Activated T-cell treated with anti-CD3 and anti-CD28 coated beads, Interleukin-2, amount 50 U/mL, for 4 hours (primary cell): ENCODE measurements at places on chromosomes 4 and X. TPM values are rescaled to one million over a fixed set of nuclear protein-coding genes. Genes with fewer than 3 reads are reported as not detected.

The FRYL gene
- 45.1 TPM for total RNA-seq

- no peak for DNase-seq
Observed at GRCh38 chrX:110143454-110144210, 140.7 kb downstream of the TMEM164 start.

DNA sequence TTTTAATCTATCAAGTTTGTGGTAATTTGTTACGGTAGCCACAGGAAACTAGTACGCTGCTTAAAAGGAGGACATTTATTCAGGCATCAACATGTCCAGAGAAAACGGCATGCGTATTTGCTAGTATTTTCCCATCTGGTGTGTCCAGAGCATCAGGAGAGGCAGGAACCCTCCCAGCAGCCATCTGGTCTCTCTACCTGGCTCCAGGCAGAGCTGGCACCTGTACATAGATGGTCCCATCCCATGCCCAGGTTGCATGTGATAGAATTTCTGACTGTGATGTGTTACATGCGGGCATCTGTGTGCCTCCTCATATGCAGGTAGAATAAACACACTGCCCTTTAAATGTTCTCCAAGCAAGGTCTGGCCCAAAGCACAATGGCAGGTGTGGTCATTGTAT lies 57.9 kb upstream of the PAGE1 start:
- DNase-seq: no peak

DNA sequence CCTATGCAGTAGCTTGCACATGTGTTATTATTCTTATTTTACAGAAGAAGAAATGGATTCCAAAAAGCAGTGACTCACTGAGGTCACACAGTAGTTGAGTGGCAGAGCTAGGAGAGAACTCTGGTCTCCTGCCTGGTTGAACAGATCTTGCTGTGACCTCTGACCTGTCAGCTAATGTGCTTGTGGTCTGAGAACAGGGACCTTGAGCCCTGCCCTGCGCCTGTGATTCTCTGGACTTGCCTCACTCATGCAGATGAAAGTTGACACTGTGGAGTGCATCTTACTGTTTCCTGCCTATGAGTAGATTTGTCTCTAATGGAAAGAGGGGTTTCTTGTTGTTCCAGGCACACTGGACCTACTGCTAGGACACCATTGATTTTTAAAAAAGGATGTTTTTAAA lies 32.3 kb downstream of the ETNPPL start:
- no peak for DNase-seq

GRCh38 chr4:51890760-51891159 lies 47.8 kb downstream of the DCUN1D4 start:
- DNase-seq: no peak

The GJB1 gene
- total RNA-seq: not detected

- DNase-seq: no peak
Observed at GRCh38 chr4:7032596-7032995, 10.6 kb upstream of the TADA2B start.

DNA sequence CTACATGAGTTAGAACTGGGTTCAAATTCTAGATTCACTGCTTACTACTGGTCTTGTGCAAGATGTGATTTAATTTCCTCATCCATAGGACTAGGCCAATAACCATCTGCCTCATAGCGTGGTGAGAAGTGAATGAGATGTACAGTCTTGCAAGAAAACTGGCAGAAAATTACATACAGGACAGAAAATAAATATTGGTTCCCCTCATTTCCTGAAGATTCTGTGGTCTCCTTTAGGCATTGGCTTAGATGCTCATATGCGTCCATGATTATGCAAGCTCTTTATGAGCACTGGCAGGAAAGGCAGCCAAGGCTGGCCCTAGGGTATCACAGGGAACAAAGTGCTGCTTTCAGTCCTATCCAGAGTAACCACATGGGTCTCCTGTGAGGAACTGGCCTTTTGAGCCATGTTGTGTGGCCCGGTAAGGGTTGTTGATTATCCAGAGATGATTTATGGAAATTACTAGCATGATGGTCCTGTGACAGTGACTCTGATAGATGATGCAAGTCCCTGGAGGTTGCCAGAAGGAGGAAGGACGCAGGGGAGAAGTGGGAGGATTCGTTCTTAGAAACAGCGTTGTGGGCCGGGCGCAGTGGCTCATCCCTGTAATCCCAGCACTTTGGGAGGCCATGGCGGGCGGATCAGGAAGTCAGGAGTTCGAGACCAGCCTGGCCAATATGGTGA lies 9.9 kb upstream of the MOB1B start:
- DNase-seq: no peak

The BCOR gene
- 54.5 TPM for total RNA-seq

- DNase-seq: no peak
Observed at GRCh38 chr4:56271131-56271530, 116.2 kb downstream of the AASDH start.

DNA sequence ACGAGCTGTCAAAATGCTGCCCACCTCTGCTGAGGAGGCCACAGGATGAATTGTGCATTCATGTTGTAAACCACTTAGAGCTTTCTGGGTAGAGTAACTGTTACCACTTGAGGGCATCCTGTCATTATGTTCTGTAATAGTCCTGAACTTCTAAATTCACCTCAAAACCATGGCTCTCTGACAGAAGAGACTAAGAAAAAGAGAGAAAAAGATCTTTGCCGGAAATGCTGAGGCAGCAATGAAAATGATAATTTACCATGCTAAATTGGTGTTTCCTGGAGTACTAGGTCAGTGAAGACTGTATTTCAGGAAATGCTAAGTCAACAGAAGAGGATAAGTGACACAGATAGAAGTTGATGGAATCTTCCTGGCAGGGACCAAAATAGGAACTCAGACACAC lies 942.3 kb upstream of the SLIT2 start:
- DNase-seq: no peak

GRCh38 chr4:2598511-2599303 lies 62.3 kb downstream of the FAM193A start:
- DNase-seq: no peak

The DNAAF6 gene
- not detected for total RNA-seq

- DNase-seq: no peak
Observed at GRCh38 chrX:37883196-37883595, 35.8 kb upstream of the DYNLT3 start.

GRCh38 chr4:42710761-42711160 lies 53.9 kb upstream of the ATP8A1 start:
- no peak for DNase-seq

DNA sequence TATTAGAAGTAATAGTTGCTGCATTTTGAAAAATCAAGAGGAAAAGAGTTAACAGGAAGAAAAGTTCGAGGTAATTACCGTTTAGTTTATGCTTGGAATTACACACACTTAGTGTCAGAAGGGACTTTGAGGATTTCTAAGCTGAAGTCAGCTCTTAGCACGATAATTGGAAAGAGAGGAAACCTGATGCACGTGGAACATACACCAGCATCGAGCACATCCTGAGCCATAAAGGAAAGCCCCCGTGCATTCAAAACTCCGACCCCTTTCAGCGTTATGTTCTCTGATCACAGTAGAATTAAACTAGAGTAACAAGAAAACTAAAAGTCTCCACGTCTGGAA lies 400 bp upstream of the PAQR3 start:
- DNase-seq: no peak

GRCh38 chrX:130738638-130739195 lies 164.3 kb downstream of the ENOX2 start:
- DNase-seq: no peak

GRCh38 chr4:7790999-7791398 lies 148.7 kb downstream of the AFAP1 start:
- DNase-seq: no peak

The ITIH6 gene
- not detected for total RNA-seq

DNA sequence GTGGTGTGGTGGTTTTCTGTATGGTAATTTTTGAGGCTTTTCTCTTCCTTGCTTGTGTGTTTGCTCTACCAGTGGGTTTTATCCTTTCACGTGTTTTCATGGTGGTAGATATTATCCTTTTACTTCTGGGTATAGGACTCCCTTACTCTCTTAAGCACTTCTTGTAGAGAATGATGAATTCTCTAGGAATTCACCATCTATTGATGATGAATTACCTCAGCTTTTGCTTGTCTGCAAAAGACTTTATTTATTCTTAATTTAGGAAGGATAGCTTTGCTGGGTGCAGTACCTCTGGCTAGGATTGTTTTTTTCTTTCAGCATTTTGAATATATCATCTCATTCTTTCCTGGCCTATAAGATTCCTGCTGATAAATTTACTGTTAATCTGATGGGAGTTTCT lies 415.3 kb downstream of the PDGFC start:
- DNase-seq: no peak

The ADH6 gene
- total RNA-seq: not detected

GRCh38 chr4:20065952-20066351 lies 185.8 kb upstream of the SLIT2 start:
- DNase-seq: no peak

- no peak for DNase-seq
Observed at GRCh38 chr4:5544762-5545161, 163.6 kb downstream of the EVC2 start.

The FGA gene
- 3.3 TPM for total RNA-seq

DNA sequence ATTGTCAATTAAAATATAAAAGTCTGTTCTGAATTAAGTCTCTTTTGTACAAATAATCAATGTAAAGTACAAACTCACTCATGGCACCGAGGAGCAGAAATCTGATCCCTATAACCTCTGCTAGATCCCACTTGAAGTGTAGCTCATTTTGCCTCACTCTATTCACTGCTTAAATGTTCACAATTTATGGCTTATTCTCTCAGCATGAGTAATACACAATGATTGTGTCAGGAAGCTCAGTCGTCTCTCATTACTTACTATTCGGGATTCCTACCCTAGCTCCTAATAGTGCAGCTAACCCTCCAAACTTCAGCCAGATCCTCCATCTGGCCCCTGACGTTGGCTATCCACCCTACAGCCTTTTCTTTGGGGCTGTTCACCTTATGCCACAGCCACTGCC lies 4.7 kb upstream of the AMMECR1 start:
- no peak for DNase-seq

The SERPINA7 gene
- not detected for total RNA-seq

DNA sequence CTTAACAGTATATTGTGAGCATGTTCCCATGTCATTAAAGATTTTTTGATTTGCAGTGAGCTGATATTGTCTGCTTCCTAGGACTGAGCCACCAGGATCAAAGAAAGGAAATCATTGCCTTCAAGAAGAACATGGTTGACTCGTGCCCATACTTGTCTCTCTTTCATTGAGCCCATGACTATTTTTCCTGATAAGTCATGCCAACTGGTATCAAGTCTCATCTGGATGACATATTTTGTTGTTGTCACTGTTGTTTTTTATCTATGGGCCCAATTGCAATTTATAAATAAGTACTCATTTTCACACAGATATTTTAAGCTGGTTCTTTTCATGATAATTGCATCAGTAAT lies 10.2 kb upstream of the RHOH start:
- DNase-seq: no peak

DNA sequence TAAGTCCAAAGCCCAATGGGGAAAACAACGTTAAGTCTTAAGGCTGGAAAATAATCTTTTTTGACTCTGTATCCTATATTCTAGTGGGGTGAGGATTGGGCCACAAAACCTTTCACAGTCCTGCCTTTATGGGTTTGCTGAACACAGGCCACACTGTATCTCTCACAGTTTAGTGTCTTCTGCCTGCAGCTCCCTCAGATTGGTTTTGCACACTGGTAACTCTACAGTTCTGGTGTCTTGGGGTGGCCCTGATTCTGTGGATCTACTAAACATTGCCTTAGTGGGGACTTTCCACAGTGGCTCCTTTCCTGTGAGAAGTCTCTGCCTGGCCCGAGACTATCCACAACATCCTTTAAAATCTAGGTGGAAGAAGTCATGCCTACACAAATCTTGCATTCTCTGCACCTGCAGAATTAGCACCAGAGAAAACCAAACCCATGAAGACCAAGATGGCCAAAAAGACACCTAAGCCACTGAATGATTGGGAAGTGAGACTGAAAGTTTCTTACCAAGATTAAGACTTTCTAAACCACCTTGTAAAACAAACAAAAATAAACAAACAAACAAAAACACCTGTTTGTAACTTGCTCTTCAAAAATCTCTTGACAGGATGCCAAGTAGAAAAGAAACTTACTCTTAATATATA lies 150.4 kb upstream of the PCDH10 start:
- DNase-seq: no peak

The MAPK10 gene
- total RNA-seq: not detected

- DNase-seq: peak; percentile 80
Observed at GRCh38 chrX:71128915-71129765, 10.7 kb downstream of the MED12 start.

GRCh38 chr4:8665406-8666360 lies 73.1 kb downstream of the CPZ start:
- DNase-seq: no peak

The LRP2BP gene
- total RNA-seq: 0.40 TPM

The RAB33A gene
- 10.6 TPM for total RNA-seq

The PAGE5 gene
- not detected for total RNA-seq

DNA sequence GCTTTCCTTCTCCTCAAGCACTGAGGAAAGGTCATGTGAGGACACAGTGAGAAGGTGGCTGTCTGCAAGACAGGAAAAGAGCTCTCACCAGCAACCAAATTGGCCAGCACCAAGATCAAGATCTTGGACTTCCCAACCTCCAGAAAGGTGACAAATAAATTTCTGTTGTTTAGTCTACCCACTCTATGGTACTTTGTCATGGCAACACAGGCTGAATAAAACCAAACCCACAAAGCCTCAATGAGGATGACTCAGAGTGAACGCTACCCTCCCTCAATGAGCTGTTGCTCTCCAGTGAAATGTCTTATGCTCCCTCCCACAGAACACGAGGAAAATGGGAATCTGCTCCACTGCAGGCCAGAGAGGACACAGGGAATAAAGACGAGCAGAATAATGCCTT lies 244.1 kb downstream of the RAB28 start:
- DNase-seq: no peak

The NBDY gene
- 23.8 TPM for total RNA-seq

- peak; percentile 33 for DNase-seq
Observed at GRCh38 chr4:184310171-184310567, 92.5 kb upstream of the ENPP6 start.

The CENPVL1 gene
- total RNA-seq: not detected

The PF4V1 gene
- total RNA-seq: not detected

The PASD1 gene
- total RNA-seq: not detected

- no peak for DNase-seq
Observed at GRCh38 chrX:80293354-80293753, 126.9 kb upstream of the TENT5D start.

The ALB gene
- total RNA-seq: 13.8 TPM

- DNase-seq: peak; percentile 63
Observed at GRCh38 chr4:4488405-4489404, 53.1 kb downstream of the STX18 start.

The ARAP2 gene
- total RNA-seq: 26.8 TPM

GRCh38 chr4:76998251-76998901 lies 48.8 kb downstream of the SEPTIN11 start:
- DNase-seq: no peak

- DNase-seq: no peak
Observed at GRCh38 chr4:163808011-163808410, 313.5 kb downstream of the TMA16 start.
